ENCODE measurements at places on chromosomes 5 and 9. TPM values are rescaled to one million over a fixed set of nuclear protein-coding genes. Genes with fewer than 3 reads are reported as not detected.

DNA sequence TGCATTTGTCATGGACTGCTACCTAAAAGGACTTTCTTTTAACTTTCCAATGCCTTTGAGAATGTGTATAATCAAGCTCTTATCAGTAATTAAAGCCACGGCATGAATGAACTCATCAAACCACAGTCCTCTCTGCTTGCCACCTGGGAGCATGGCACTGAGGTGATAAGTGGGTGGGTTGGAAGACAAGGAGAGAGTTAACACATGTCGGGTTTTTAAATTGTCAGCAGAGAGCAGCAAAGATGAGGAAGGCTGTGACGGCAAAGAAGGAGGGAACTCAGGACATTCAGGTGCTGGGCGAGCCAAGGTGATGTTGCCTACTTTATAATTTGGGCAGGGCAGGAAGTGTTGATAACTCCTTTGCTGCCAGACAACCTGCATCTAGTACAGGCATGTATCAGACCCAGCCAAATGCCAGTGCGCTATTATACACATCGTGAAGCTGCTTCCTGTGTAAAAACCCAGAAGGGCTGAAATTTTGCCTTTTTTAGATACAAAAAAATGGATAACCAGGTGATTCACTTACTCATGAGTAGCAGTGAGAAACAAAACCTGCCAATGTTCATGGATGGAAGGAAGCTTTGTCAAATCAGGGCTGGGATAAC lies 269.1 kb downstream of the KIF4B start:
- DNase-seq: no peak

- DNase-seq: no peak
Measured at GRCh38 chr5:125154301-125155110, 408.1 kb upstream of the ZNF608 start.

- DNase-seq: no peak
Measured at GRCh38 chr5:140319833-140320232, 16.9 kb upstream of the PFDN1 start.

GRCh38 chr9:126743041-126743440 lies 61.8 kb upstream of the ZBTB43 start:
- DNase-seq: no peak

- no peak for DNase-seq
Measured at GRCh38 chr5:149641000-149641576, 59.8 kb downstream of the ARHGEF37 start.

Gene NEUROG1
- total RNA-seq: not detected

Gene SPATA31C1
- not detected for total RNA-seq

Data from thyroid gland (tissue), 4 donors.